ENCODE measurements at places on chromosomes 5 and 9.

DNA sequence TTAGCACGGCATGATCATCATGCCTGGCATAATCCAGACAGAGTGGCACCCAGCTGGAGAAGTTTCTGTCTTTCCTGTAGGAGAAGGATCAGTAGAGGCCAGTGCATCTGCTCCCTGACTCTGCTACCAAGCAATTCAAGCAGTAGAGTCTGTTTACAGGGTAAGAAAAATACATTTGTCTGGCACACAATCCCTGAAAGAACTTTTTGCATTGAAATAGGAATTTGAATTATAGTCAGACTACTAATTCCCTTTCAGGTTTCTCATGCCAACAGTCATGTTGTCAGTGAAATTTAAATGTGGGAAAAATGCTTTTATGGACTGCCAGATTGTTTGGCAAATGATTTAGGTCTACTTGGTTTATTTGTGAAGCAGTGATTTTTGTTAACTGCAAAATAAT lies 125.6 kb downstream of the RAB3C start:
- DNase-seq = no peak

DNA sequence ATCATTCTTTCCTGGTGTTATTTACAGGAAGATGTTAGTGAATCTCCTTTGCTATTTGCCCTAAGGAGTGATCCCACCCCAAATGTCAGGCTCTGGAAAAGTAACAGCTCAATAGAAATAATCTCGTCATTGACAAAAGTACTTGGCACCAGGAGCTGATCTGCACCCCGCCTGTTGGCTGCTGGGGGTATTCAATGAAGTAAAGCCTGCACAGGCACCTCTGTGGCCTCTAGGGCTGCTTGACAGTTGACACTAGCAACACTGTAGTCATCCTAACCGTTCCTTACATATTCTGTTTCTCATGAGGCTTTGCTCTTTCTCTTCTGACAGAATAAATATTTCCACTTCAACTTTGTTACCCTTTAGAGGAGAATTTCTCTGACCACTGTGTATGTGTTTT lies 103.4 kb downstream of the DOCK2 start:
- no peak for DNase-seq

DNA sequence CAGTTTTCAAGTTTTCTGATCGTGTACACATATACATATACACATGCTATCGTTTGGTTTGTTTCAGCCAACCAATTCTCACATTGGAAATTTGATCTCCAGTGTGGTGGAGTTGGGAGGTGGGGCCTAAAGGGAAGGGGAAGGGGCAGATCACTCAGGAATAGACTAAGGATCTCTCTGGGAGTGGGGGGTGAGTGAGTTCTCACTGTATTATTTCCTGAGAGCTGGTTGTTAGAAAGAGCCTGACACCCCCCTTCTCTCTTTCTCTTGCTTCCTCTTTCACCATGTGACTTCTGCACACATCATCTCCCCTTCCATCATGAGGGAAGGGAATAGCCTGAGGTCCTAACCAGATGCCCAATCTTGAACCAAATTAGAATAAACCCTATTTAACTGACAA lies 551.7 kb downstream of the MAT2B start:
- peak; percentile 35 for DNase-seq

DNA sequence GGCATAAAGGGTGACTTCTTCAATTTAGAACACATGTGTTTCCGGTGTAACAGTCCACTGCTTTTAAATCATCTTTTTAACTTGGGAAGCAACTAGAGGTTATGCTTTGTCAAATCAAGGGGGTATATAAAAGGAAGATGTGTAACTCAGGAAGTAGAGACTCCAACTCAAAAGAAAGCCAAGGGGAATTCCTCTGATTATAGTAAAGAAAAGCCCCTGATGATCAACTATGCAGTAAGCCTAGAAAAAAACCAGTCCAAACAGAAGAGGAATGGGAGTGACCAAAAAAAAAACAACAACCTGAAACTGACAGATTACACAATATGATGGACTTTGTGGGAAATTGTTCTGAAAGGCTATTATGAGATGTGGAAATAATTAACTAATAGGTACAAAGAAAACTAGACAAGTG lies 90.3 kb downstream of the AK8 start:
- DNase-seq = peak; percentile 36

- DNase-seq = no peak
Observed at GRCh38 chr9:102767076-102767475, 228.1 kb upstream of the CYLC2 start.

DNA sequence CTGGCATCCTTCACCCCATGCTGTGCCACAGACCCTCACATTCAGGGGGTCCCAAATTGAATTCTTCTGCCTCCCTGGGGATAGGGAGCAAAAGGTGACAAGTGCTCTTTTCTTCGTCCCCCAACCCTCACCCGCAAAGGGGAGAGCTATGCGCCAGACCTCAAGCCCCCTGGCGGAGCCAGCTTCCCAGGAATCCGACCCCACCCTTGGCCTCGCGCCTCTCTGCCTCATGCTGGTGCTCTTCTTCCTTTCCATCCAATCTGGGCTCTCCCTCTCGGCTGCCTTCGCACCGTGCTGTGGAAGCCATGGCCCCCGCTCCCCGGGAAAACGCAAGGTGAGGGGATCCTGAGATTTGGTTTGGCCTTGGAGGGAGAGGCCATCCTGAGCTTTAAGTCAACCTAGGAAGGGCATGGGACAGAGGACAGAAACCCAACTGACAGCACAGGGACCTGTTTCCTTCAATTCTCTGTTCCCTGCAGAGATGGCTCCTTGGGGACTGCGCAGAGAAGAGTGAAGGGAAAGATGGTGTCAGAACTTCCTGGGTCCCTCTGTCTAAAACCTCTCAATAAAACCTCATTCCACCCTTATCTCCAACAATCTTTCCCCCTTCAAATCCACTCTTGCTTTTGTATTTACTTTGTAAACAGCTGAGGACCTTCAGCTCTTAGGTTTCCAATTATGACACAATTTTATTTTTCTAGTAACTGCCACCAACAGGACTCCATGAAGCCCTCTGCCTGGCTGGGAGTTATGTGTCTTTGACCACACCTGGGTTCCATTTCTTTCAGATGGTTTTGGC lies 36.3 kb upstream of the CRB2 start:
- DNase-seq = no peak

- DNase-seq = no peak
Observed at GRCh38 chr5:80220245-80220897, 35.5 kb downstream of the SERINC5 start.

GRCh38 chr5:68431186-68431585 lies 215.6 kb downstream of the PIK3R1 start:
- no peak for DNase-seq

GRCh38 chr5:92678640-92679039 lies 902.4 kb downstream of the NR2F1-AS1 start:
- peak; percentile 11 for DNase-seq

DNA sequence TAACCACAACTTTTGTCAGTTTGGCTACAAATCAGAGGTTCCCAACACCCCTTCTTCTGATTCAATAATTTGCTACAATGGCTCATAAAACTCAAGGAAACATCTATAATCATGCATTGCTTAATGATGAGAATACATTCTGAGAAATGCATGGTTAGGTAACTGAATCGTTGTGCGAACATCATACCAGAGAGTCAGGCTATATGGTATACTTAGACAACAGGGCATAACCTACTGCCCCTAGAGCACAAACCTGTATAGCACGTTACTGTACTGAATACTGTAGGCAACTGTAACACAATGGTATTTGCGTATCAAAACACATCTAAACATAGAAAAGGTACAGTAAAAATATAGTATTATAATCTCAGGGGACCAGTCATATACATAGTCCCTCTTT lies 31.0 kb upstream of the RNF38 start:
- DNase-seq = no peak

- no peak for DNase-seq
Observed at GRCh38 chr5:158727136-158727535, 372.6 kb downstream of the EBF1 start.

DNA sequence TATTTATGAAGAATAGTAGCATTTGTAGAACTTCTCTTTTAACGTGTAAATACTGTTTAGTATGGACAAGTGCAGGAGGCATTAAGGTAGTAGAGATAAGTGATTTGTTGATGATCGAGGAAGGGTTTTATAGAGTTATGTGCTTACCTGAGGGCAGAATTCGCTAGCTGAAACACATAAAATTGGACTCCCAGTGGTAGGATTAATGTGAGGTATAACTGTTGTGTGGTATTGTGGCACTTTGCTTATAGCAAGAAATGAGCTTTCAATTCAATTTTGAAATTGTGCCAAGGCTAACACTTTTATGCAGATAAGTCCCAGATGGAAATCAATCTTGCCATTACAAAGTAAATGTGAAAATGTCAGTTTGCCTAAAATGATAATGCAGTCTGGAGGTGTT lies 1.2 kb downstream of the AP3S1 start:
- DNase-seq = no peak

DNA sequence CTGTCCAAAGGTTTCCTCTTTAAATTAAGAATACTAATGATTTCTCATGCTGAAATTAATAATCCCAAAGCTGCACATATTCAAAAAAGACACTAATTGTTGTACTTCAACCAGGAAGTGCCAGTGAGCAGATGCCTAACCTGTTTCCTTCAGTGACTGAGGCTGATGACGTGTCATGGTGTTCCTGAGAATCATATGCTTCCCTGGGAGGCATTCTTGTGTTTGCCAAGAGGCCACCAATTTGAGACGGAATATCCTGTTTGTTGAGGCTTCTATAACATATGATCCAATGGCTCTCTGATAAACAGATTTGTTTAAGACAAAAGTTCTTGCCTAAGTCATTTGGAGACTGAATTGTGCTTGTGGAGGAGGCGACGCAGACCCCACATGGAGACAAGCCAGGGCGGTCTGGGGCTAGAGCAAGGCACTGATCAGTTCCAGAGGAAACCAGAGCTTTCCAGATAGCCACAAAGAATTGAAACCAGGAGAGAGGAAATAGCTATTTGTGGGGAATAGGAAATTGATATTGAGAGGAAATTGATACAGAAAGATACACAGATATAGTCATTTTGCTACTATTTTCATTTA lies 66.4 kb upstream of the ZNF608 start:
- no peak for DNase-seq

DNA sequence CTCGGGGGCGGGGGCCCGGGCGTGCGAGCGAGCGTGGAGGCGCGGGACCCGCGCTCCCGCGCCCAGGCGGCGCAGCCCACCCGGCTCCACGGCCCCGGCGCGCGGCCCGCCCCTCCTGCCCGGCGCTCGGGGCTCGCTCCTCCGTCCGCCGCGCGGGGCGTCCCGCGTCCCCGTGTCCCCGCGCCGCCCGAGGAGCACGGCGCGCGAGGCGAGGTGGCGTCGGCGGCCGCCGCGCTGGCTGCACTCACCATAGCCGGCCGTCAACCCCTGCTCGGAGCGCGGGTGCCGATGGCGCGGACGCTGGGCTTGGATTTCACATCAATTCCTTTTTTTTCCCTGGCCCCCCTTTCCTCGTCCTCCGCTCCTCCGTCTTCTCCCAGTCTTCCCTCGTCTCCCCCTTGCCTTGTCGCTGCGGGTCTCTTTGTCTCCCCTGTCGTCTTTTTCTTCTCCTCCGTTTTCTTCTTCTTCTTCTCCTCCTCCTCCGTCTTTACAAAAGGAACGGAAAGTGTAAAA lies 494 bp downstream of the PTCH1 start:
- DNase-seq = peak; percentile 38

DNA sequence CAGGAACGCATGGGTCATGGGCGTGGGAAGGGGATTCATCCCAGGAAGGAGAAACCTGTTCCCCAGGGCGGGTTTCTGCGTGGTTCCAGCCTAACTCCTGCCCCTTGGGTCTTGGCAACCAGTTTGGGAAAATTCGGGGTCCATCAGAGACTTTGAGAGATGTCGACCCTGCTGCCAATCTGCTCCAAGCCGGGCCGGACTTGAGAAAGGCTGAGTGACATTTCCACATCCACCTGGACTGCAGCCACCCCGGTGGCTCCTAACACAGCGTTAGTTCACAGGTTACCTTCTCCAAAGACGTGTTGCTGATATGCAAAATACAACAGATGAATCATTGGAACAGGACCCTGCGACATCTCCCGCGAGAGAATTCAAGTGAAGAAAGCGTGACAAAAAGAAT lies 627.2 kb downstream of the IRX1 start:
- DNase-seq = no peak

DNA sequence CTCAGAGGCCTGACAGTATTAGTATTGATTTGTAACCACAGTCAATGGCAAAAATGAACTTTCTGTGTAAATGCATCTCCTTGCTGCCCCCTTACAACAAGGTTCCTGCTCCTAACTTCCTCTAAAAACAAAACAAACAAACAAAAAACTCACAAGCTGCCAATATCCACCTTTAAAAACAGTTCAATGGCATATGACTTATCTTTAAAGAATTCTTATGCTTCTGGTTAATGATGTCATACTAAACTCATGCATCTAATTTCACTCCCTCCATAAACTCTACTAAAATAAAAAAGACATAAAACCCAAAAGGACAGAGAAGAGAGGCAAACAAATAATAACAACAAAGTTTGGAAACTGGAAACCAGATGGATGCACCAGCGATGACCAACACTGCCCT lies 9.0 kb upstream of the OR1N1 start:
- DNase-seq = no peak

DNA sequence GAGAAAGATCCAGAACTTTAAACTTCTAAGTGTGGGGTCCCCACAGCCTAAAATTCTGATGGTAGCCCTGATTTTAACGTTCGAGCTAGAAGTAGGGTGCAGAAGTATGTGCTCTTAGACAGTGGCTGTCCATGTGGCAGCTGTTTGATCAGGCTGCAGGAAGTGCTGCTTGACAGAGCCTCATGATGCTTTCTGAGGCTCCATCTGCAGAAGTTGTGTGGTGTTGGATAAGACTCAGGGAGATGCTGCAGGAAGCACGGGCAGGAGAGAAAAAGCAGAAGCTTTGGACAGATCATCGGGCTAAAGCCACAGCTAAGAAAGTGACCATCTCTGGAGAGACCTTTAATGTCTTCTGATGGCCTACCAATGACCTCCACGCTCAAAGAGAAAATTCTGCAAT lies 8.1 kb downstream of the MTMR12 start:
- peak; percentile 55 for DNase-seq

DNA sequence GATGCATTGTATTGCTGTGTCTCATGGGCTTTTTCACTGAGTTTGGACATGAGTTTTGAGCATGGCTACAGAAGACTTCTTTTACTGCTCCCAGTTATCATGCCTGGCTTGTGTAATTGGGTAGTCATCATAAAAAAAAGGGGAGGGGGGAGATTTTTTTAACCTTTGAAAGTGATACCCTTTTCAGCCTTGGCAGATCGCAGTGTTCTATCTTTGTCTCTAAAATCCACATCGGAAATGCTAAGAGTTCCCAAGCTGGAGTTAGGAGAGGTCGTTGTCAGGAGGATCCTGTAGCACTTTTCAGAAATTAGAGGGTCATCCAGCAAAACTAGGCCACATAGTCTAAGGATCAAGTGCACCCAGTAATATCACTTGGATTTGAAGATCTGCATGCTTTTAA lies 188.4 kb downstream of the WDR70 start:
- no peak for DNase-seq

DNA sequence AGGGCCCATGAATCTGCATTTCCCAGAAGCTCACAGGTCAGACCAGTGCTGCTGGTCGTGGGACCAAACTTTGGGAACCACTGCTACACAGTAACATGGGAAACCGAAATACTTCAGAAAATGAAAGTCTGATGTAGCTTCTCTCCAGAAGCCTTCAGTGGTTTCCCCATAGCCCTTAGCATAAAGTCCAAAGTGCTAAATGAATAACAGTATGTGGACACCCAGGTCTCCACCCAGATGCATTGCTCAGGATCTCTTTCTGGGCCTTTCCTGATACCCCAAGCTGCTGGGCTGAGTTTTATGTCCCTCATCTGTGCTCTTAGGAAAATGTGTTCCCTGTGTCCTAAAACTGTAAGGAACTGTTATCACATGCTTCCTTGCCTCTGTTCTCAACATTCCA lies 100.4 kb downstream of the NFIB start:
- DNase-seq = peak; percentile 73
